Lung (tissue), 17 donors: ENCODE measurements at places on chromosomes 3 and 15. TPM values are rescaled to one million over a fixed set of nuclear protein-coding genes. Genes with fewer than 3 reads are reported as not detected.
A peak's percentile ranks its signal among the peaks of the same experiment; 100 is the strongest.

DNA sequence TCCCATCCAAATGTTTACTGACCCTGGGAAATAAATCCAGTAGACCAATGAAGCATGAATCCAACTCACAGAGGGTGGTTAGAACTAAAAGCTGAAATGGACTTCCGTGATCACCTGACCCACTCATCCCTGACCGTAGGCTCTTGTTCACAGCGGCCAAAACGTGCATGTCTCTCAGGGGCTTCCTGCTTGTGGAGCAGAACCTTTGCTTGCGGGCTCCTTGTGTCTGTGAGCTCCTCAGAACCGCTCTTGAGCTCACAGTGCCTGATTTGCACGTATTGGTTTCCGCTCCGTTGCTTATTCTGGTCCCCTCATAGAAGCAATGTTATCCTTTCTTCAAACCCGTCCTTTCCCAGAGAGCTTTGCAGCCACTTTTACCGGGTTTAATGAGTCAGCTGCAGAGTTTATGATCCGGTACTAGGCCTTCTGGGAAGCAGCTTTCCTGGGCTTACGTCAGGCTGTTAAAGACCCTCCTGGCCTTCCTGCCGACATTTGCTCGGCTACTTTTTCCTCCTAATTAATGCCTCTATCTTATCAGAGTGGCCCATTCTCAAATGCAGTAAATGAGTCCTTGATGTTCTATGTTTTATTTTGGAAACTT lies 35.4 kb downstream of the LIPC start:
- DNase-seq: no peak
- peaks cover 1% of the 10 kb centered on the region for H3K4me1 ChIP-seq
- H3K27ac ChIP-seq: no peak overlapping the region
- no peak overlapping the region for H3K4me3 ChIP-seq

ADAMTS17 gene
- total RNA-seq: 2.7 TPM

DNA sequence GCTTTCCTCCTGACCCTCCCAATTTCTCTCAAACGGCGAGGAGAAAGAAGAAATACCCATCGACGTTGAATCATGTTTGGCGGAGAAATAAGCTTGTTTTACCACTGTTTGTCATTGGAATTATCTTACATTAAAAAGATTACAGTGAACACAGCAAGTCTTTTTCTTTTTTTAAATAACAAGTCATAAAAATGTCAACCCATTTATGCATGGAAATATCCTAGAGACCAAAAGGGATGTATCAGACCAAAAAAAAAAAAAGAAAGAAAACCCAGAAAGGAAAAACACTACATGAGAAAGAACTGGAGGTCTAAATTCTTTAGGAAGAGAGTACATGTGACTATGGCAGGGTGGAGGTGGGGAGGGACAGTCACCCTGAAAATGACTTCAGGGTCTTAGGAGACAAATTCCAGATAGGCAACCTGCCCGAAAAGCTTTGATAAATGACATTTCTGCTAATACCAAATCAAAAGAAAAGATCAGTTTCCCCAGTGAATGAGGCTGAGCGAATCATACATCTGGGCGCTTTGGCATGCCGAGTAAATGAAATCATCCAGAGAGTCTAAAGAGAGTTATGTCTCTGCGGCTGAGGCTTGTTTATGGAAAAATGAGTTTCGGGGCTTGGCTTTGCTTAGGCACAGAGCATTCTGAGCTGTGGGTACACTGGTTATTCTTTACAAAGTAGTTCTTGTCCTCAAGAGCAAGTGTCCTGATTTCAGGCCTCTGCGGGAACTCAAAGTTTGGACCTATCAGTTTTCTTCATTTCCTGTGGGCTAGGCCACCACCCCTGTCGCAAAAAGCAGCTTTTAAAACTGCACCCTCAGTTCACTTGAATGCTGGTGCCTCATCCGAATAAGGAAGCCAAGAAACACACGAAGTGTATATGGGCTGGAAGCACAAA lies 110.1 kb upstream of the TGFBR2 start:
- no peaks in the 10 kb centered on the region for H3K36me3 ChIP-seq
- H3K27me3 ChIP-seq: no peaks in the 10 kb centered on the region
- no peak overlapping the region for H3K4me3 ChIP-seq
- H3K27ac ChIP-seq: peak overlapping the region; percentile 6
- peaks cover 6% of the 10 kb centered on the region for H3K4me1 ChIP-seq

GRCh38 chr15:42608110-42608531 lies 32.7 kb downstream of the STARD9 start:
- H3K4me1 ChIP-seq: peaks cover 10% of the 10 kb centered on the region
- H3K27me3 ChIP-seq: no peaks in the 10 kb centered on the region

GRCh38 chr15:82134461-82134860 lies 88.6 kb upstream of the MEX3B start:
- no peak overlapping the region for H3K27ac ChIP-seq
- peaks cover 15% of the 10 kb centered on the region for H3K36me3 ChIP-seq
- no peak for DNase-seq
- H3K4me3 ChIP-seq: no peak overlapping the region

- H3K27me3 ChIP-seq: no peaks in the 10 kb centered on the region
- DNase-seq: no peak
- H3K4me3 ChIP-seq: no peak overlapping the region
- no peaks in the 10 kb centered on the region for H3K36me3 ChIP-seq
- H3K4me1 ChIP-seq: no peaks in the 10 kb centered on the region
- H3K27ac ChIP-seq: no peak overlapping the region
Observed at GRCh38 chr3:72657666-72658065, 190.6 kb downstream of the SHQ1 start.

- no peaks in the 10 kb centered on the region for H3K27me3 ChIP-seq
- H3K4me1 ChIP-seq: no peaks in the 10 kb centered on the region
- no peak overlapping the region for H3K4me3 ChIP-seq
- H3K27ac ChIP-seq: no peak overlapping the region
- no peak for DNase-seq
Observed at GRCh38 chr15:39028069-39028468, 463.5 kb upstream of the RASGRP1 start.

DNA sequence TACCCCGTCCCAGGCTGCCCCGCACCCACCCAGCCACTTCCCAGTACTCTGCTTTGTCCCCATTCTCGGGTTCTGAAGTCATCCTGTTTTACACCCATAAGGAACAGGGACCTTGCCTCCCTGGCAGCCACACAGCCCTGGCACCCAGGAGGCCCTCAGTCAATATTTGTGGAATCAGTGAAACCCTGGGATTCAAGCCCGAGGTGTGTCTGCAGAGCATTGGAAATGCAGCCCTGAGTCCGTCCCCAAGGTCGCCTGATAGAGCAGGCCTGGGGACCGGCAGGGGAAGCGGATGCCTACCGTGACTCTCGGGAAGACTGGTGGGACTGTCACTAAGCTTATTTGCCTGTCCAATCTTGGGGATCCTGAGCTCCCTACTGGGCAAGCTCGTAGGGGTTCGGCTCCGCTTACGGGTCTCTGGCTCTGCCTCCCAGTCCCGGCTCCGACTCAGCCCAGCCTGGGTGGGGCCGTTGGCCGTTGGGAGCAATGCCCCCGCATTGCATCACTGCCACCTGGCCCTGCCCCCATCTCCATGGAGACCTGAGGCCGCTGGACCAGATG lies 64.4 kb upstream of the TAMM41 start:
- no peaks in the 10 kb centered on the region for H3K36me3 ChIP-seq
- no peaks in the 10 kb centered on the region for H3K27me3 ChIP-seq
- H3K4me3 ChIP-seq: no peak overlapping the region
- no peaks in the 10 kb centered on the region for H3K4me1 ChIP-seq

P3H2 gene
- total RNA-seq: 50.4 TPM

DNA sequence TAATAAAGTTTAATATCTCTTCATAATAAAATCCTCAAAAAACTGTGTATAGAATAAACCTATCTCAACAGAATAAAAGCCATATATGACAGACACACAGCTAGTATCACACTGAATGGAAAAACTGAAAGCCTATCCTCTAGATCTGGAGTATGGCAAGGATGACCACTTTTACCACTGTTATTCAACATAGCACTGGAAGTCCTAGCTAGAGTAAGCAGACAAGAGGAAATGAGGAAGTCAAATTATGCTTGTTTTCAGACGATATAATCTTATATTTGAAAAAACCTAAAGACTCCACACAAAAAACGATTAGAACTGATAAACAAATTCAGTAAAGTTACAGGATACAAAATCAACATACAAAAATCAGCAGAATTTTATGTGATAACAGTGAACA lies 57.4 kb upstream of the DIPK2A start:
- DNase-seq: no peak
- no peaks in the 10 kb centered on the region for H3K4me1 ChIP-seq
- no peaks in the 10 kb centered on the region for H3K36me3 ChIP-seq
- H3K27me3 ChIP-seq: no peaks in the 10 kb centered on the region

CSPG4 gene
- 32.4 TPM for total RNA-seq

LINS1 gene
- 14.4 TPM for total RNA-seq

GRCh38 chr3:150727653-150728502 lies 24.2 kb upstream of the ERICH6 start:
- no peak overlapping the region for H3K27ac ChIP-seq
- H3K36me3 ChIP-seq: no peaks in the 10 kb centered on the region
- H3K4me3 ChIP-seq: no peak overlapping the region
- H3K4me1 ChIP-seq: no peaks in the 10 kb centered on the region

- no peaks in the 10 kb centered on the region for H3K4me1 ChIP-seq
- H3K27ac ChIP-seq: no peak overlapping the region
- H3K4me3 ChIP-seq: no peak overlapping the region
- no peak for DNase-seq
- peaks cover 81% of the 10 kb centered on the region for H3K36me3 ChIP-seq
Observed at GRCh38 chr3:12907296-12907695, 65.9 kb upstream of the RPL32 start.

HIGD2B gene
- total RNA-seq: not detected

DNA sequence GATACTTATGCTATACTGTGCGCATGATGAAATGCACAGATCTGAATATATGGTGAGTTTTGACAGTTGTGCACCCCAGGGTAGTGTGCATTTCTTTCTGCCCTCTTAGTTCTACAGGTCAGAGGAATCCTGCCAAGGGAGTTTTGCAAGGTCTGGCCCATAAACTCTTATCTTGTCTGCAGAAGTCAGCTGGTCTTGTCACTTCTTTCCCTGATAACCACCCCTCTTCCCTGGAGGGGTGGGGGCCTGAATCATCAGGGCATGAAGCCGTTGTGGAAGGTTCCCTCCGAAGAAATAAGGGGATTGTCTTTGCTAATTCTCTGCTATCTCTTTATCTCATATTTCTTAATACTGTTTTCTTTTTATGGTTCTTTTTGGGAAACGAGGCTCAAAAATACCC lies 30.4 kb downstream of the TRIM71 start:
- no peak overlapping the region for H3K27ac ChIP-seq
- peaks cover 21% of the 10 kb centered on the region for H3K4me1 ChIP-seq
- no peaks in the 10 kb centered on the region for H3K36me3 ChIP-seq
- no peak overlapping the region for H3K4me3 ChIP-seq

- peaks cover 12% of the 10 kb centered on the region for H3K4me1 ChIP-seq
- H3K36me3 ChIP-seq: no peaks in the 10 kb centered on the region
- DNase-seq: no peak
- no peak overlapping the region for H3K4me3 ChIP-seq
- H3K27me3 ChIP-seq: no peaks in the 10 kb centered on the region
Observed at GRCh38 chr3:16239086-16239770, 25.5 kb downstream of the DPH3 start.

DNA sequence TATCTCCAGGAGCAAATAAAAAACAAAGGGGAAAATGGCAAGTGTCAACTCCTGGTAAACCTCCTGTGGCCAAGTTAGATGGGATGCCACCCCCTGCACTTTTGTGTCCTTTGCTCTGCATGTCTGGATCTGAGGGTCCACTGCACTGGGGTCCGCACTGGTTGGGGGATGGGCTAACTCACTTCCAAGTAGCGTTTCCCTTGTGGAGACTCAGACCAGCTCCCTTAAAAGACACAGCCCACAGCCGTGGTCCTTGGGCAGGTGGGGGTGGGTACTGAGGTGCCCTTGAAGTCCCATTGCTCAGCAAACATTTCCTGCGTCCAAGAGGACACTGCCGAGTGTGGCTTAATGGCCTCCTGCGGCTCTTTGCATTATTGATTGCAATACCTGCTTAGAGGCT lies 188.2 kb downstream of the MEGF11 start:
- no peak overlapping the region for H3K4me3 ChIP-seq
- H3K27me3 ChIP-seq: no peaks in the 10 kb centered on the region
- H3K4me1 ChIP-seq: peaks cover 2% of the 10 kb centered on the region
- no peaks in the 10 kb centered on the region for H3K36me3 ChIP-seq
- DNase-seq: no peak
- H3K27ac ChIP-seq: no peak overlapping the region

CACNA2D2 gene
- 111 TPM for total RNA-seq

FEM1B gene
- 46.2 TPM for total RNA-seq

CCR9 gene
- not detected for total RNA-seq
